OCI-LY7 (cell line): ENCODE measurements at places on chromosomes 2 and 18. TPM values are rescaled to one million over a fixed set of nuclear protein-coding genes. Genes with fewer than 3 reads are reported as not detected.

Gene TRIB2
- total RNA-seq = 25.5 and 26.0 TPM in 2 replicates

Gene ABHD3
- 169 and 185 TPM in 2 replicates for total RNA-seq

Gene LAMA1
- total RNA-seq = not detected in 2 replicates

DNA sequence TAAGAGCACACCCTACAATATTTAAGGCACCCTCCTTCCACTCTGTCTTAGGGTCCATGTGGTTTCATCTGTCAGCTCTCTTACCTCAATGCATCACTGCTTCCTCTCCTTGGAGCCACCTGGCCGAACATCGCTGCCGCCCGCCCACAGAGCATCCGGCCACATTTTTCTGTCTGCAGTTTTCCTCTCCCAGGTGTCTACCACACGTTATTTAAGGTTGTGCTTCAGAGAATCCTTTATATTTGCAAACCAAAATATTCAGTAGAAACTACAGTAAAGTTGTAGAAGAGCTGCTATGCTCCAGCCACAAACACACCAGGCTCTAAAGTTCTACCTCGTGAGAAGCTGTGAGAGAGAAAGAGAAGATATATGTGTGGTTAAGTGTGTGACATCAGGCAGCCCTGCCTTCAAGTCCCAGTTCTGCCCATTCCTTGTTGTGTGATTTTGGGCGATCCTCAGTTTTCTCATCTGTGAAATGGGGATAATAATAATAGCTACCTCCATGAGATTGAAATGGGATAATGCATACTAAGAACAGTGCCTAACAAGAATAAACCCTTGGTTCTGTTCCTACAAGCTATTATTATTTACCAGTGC lies 4.9 kb upstream of the STK17B start:
- peak; percentile 97 for DNase-seq

- DNase-seq = no peak
These were observed 146.9 kb downstream of the TDRD15 start for GRCh38 chr2:21270708-21271122.

- peak; percentile 96 for DNase-seq
These were observed 151.0 kb upstream of the NDUFV2 start for GRCh38 chr18:8951491-8951890.

DNA sequence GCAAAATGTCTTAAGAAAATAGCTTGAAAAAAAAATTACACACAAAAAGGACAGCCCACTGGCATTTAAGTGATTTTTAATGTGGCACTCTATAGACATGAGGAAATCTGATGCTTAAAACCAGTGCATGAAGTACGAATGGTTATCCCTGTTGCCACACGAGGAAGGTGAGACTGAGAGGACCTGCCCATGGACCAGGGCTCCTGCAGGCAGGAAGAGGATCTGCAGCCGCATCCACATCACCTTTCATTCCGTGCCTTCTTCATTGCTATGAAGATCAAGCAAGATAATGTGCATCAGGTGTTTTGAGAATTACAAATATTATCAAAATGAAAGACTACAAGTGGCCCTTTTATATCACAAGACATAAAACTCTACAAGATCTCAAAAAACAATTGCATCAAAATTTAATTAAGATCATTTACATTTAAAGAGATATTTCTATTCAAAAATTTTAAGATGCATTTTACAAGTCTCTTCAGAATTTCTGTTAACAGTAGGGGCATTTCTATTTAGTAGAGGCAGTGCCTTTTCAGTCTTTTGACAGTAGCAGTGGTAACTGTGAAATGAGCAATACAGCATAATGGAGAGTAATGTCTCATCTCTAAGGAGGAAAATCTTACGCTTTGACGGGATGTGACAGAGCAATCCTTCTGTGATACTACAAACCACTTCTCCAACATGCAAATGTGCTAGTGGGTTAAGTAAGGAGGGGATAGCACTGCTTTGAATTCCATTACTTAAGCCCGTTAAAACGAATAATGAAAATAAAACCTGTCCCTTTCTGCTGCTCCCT lies 83.4 kb downstream of the SLC5A7 start:
- DNase-seq = no peak

Gene OSBPL6
- total RNA-seq = not detected in 2 replicates

DNA sequence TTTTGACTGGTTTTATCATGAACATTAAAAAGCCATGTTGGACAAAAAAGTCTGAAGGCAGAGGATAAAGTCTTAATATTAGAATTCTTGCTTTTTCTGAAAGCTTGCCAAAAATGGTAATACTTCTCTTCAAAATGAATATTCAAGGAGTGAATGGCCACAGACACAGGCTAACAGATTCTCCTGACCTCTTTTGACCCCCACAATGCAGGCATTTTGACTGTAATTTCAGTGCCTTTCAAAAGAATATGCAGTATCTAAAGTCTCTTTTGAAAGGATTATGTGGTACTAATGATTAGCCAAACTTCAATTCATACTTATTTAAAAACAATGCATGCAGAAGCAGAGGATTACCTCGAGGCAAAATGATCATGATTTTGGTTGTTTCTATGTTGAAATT lies 557.8 kb upstream of the GCFC2 start:
- DNase-seq = no peak

GRCh38 chr2:185990861-185991525 lies 252.4 kb downstream of the FSIP2 start:
- no peak for DNase-seq

- DNase-seq = no peak
These were observed 205.9 kb upstream of the STK17B start for GRCh38 chr2:196376984-196377877.

GRCh38 chr18:49855711-49856415 lies 42.5 kb upstream of the ACAA2 start:
- no peak for DNase-seq

GRCh38 chr2:109646961-109647360 lies 32.8 kb downstream of the SOWAHC start:
- DNase-seq = no peak

- no peak for DNase-seq
These were observed 60.1 kb downstream of the SLC66A3 start for GRCh38 chr2:11215407-11215806.

DNA sequence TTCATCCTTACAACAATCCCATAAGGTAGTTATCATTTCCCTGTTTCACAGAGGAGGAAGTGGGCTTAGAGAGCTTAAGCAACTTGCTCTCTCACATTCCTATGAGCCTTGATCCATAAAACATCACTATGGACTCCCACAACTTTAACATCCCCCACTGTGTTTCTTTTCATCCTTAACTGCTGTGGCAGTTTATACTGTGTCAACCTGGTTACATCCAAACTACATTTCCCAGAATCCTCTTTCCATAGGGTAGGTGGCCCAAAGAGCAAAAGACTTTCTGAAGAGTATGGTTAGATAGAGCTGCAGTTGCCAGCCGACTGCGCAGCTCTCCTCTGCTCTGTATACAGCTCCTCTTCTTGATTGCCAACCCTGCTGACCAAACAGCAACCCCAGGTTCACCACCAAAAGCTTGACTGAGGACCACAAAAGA lies 22.5 kb downstream of the MAP3K2 start:
- DNase-seq = no peak

Gene PLCL1
- total RNA-seq = not detected in 2 replicates

Gene CDH7
- total RNA-seq = not detected in 2 replicates

DNA sequence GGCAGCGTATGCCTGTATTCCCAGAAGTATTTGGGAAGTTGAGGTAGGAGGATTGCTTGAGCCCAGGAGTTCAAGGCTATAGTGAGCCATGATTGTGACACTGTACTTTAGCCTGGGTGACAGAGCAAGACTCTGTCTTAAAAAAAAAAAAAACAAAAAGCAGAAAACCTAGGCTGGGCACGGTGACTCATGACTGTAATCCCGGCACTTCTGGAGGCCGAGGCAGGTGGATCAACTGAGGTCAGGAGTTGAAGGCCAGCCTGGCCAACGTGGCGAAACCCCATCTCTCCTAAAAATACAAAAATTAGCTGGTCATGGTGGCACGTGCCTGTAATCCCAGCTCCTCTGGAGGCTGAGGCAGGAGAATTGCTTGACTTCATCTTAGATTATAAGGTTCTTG lies 46.4 kb downstream of the MTA3 start:
- no peak for DNase-seq

DNA sequence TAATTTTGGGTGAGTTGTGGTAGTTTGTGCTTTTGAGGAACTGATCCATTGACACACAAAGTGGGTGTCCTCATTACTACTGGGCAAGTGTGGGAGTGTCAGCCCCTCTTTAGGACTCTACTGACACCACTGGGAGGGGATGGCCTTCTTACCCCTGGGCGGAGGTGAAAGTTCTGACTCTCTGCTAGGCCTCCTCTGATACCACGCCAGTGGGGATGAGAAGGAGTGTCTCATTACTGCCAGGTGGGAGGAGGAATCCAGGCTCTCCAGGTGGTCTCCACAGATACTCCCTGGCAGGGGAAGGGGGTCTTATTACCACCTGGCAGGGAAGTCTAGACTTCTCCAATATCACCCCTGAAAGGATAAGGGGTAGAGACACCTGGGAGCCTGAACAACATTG lies 9.1 kb downstream of the LCLAT1 start:
- no peak for DNase-seq

Gene NEU2
- not detected in 2 replicates for total RNA-seq

Gene CERKL
- not detected in 2 replicates for total RNA-seq

Gene TRIP12
- 175 and 185 TPM in 2 replicates for total RNA-seq

- peak; percentile 0 for DNase-seq
These were observed 18.7 kb downstream of the C18orf63 start for GRCh38 chr18:74334242-74334893.

GRCh38 chr2:240463866-240464481 lies 28.5 kb downstream of the GPC1 start:
- DNase-seq = no peak

- DNase-seq = no peak
These were observed 114.7 kb downstream of the MTX2 start for GRCh38 chr2:176383836-176384442.

Gene LRRTM4
- total RNA-seq = not detected in 2 replicates

GRCh38 chr2:47601568-47601967 lies 181.4 kb upstream of the MSH6 start:
- no peak for DNase-seq
